IMR-90 (cell line): ENCODE measurements at places on chromosomes 3 and 15. TPM values are rescaled to one million over a fixed set of nuclear protein-coding genes. Genes with fewer than 3 reads are reported as not detected.
A peak's percentile ranks its signal among the peaks of the same experiment; 100 is the strongest.

The SNX33 gene
- 11.9 and 12.7 TPM in 2 replicates for total RNA-seq

The PYGO1 gene
- total RNA-seq: 6.6 and 10.0 TPM in 2 replicates

The ECE2 gene
- not detected in 2 replicates for total RNA-seq

The TRIM71 gene
- total RNA-seq: not detected in 2 replicates

The IQCF5 gene
- not detected in 2 replicates for total RNA-seq

The IRAK2 gene
- 8.1 and 8.6 TPM in 2 replicates for total RNA-seq

The ACAN gene
- 0.54 and 0.56 TPM in 2 replicates for total RNA-seq

The GABRR3 gene
- total RNA-seq: not detected in 2 replicates

The DNASE1L3 gene
- not detected in 2 replicates for total RNA-seq

The MOBP gene
- total RNA-seq: not detected in 2 replicates

The EXD1 gene
- total RNA-seq: not detected in 2 replicates

The LARP6 gene
- total RNA-seq: 36.4 and 78.3 TPM in 2 replicates

DNA sequence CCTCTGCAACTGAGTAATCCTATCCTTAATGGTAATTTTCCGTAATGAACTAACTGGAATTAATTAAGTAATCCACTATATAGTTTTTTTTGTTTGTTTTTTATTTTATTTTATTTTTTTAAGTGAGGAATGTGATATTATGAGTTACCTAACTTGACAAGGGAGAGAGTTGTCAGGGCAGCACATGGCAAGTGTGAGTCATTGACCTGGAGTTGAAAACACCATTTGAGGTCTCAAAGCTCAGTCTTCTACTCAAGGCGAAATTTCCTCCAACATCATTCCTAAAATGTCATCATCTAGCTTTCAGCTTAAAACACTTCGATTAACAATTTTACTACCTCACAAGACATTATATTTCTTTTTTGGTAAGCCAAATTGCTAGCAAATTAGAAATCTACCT lies 87.8 kb downstream of the NECTIN3 start:
- peaks cover 19% of the 10 kb centered on the region for H3K36me3 ChIP-seq
- H3K4me1 ChIP-seq: no peaks in the 10 kb centered on the region
- DNase-seq: peak; percentile 28
- H3K27me3 ChIP-seq: no peaks in the 10 kb centered on the region

DNA sequence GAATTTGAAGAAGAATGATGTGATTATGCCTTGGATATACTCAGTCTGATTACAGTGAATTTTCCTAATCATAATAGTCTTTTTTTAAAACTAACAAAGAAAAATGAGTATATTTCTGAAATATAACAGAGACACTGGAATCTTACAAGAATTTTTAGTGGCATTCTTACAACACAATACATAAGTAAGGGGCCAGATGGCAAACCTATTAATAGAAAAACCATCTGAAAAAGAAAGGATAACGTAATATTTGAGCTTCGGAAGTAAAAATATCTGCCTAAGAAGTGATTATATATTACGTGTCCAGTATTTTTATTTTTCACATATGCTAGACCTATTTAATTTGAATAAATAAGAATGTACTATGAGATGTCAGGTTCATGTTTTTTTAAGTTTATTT lies 452.8 kb downstream of the NAALADL2 start:
- no peaks in the 10 kb centered on the region for H3K27me3 ChIP-seq
- no peak for DNase-seq
- no peaks in the 10 kb centered on the region for H3K36me3 ChIP-seq
- H3K4me1 ChIP-seq: no peaks in the 10 kb centered on the region; the same call in 1 of the 2 replicates
- H3K4me3 ChIP-seq: no peak overlapping the region

- no peak overlapping the region for H3K4me3 ChIP-seq
- peaks cover 42% of the 10 kb centered on the region for H3K27me3 ChIP-seq
- DNase-seq: peak; percentile 7
- H3K27ac ChIP-seq: no peak overlapping the region
- no peaks in the 10 kb centered on the region for H3K36me3 ChIP-seq
- H3K4me1 ChIP-seq: peaks cover 8% of the 10 kb centered on the region; the same call in 1 of the 2 replicates
Measured at GRCh38 chr15:70316059-70316600, 218.4 kb upstream of the TLE3 start.

DNA sequence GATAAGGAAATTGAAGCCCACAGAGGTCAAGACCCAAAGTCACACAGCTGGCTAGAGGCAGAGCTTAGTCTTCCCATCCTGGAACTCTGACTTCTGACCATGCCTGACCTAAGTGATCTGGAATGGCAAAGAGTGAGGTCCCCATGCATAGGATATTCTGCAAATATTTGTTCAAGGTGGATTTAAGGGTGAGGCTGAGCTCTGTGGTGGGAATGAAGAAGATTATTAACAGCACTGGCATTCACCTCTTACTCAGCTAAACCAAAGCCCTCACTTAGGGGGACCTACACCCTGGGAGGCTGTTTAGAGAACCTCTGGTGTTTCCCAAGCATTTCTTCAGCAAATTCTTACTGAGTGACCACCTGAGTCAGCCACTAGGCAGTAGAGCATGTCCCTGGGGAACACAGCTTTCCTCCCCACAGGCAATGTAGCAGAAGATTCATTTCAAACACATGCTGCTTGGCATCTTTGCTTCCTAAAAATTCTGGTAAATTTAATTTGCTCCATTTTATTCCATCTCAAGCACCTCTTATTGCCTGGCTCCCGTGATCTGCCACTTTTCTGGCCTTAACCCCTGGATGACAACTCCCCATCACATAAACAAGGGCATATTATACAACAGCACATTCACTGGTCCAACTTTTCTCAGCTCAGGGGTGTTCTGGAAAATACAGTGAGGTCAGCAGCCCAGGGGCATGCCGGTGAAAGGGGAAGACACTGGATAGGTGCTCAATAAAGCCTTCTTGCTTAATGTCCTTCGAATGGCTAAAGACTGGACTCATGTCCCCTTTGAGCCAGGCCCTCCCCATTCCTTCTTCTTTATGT lies 176.0 kb downstream of the ABHD5 start:
- no peak overlapping the region; the same call in 1 of the 2 replicates for H3K27ac ChIP-seq
- no peak overlapping the region for H3K4me3 ChIP-seq
- no peaks in the 10 kb centered on the region; the same call in 1 of the 2 replicates for H3K27me3 ChIP-seq
- peaks cover 26% of the 10 kb centered on the region for H3K4me1 ChIP-seq

- H3K27me3 ChIP-seq: no peaks in the 10 kb centered on the region
- no peak overlapping the region for H3K27ac ChIP-seq
- no peaks in the 10 kb centered on the region for H3K36me3 ChIP-seq
- no peak for DNase-seq
Measured at GRCh38 chr15:85475317-85475701, 94.9 kb downstream of the AKAP13 start.

- H3K4me3 ChIP-seq: no peak overlapping the region
- no peak overlapping the region for H3K27ac ChIP-seq
- peaks cover 3% of the 10 kb centered on the region for H3K4me1 ChIP-seq
- peaks cover 4% of the 10 kb centered on the region; the same call in 1 of the 2 replicates for H3K36me3 ChIP-seq
- no peaks in the 10 kb centered on the region for H3K27me3 ChIP-seq
Measured at GRCh38 chr3:29290596-29290995, 9.7 kb downstream of the RBMS3 start.

- DNase-seq: no peak
- H3K4me1 ChIP-seq: no peaks in the 10 kb centered on the region; the same call in 1 of the 2 replicates
- H3K36me3 ChIP-seq: no peaks in the 10 kb centered on the region
- H3K4me3 ChIP-seq: no peak overlapping the region
- H3K27ac ChIP-seq: no peak overlapping the region
- H3K27me3 ChIP-seq: no peaks in the 10 kb centered on the region
Measured at GRCh38 chr3:5002174-5002870, 23.1 kb downstream of the BHLHE40 start.

GRCh38 chr3:184524981-184525336 lies 36.6 kb upstream of the EPHB3 start:
- no peaks in the 10 kb centered on the region for H3K36me3 ChIP-seq
- H3K27ac ChIP-seq: no peak overlapping the region
- H3K4me1 ChIP-seq: peaks cover 3% of the 10 kb centered on the region; the same call in 1 of the 2 replicates
- DNase-seq: no peak
- peak overlapping the region; percentile 22 for H3K4me3 ChIP-seq

- no peaks in the 10 kb centered on the region for H3K27me3 ChIP-seq
- H3K27ac ChIP-seq: no peak overlapping the region
- no peak for DNase-seq
- no peaks in the 10 kb centered on the region for H3K36me3 ChIP-seq
Measured at GRCh38 chr3:144287001-144287400, 315.4 kb downstream of the DIPK2A start.

- peak; percentile 13 for DNase-seq
- peaks cover 40% of the 10 kb centered on the region for H3K36me3 ChIP-seq
- no peaks in the 10 kb centered on the region for H3K4me1 ChIP-seq
- no peaks in the 10 kb centered on the region for H3K27me3 ChIP-seq
Measured at GRCh38 chr3:43338295-43338694, 52.0 kb downstream of the SNRK start.

DNA sequence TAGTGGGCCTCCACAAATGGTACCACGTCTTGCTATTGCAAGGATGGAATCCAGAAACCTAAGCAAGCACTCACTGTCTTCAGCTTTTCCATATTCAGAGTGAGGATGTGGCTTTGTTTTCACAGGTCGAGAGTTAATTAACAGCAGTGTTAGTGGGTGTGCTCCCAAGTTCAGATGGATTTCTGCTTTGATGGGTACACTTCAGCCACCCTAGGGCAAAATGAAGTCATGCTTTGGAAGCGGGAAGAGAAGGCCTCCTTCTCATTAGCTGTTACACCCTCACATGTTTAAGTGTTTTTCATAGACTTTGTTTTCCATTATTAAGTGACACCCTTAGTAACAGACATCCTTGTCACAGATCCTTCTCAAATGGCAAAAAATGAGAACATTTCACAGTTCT lies 36.3 kb upstream of the DYNC1LI1 start:
- H3K36me3 ChIP-seq: no peaks in the 10 kb centered on the region
- no peaks in the 10 kb centered on the region for H3K27me3 ChIP-seq

- no peaks in the 10 kb centered on the region for H3K27me3 ChIP-seq
- no peaks in the 10 kb centered on the region for H3K36me3 ChIP-seq
- H3K4me3 ChIP-seq: no peak overlapping the region
- peak; percentile 12 for DNase-seq
- H3K27ac ChIP-seq: no peak overlapping the region
Measured at GRCh38 chr3:23594894-23595670, 210.7 kb upstream of the UBE2E1 start.

GRCh38 chr15:47756872-47757271 lies 39.6 kb downstream of the SEMA6D start:
- no peaks in the 10 kb centered on the region for H3K27me3 ChIP-seq
- H3K4me3 ChIP-seq: no peak overlapping the region
- peaks cover 6% of the 10 kb centered on the region; the same call in 1 of the 2 replicates for H3K36me3 ChIP-seq
- peaks cover 2% of the 10 kb centered on the region for H3K4me1 ChIP-seq

- H3K4me3 ChIP-seq: peak overlapping the region; percentile 56
- peak overlapping the region; percentile 96 for H3K27ac ChIP-seq
- DNase-seq: peak; percentile 74
- peaks cover 9% of the 10 kb centered on the region for H3K36me3 ChIP-seq
- H3K4me1 ChIP-seq: peaks cover 14% of the 10 kb centered on the region
Measured at GRCh38 chr3:170356596-170357175, 829 bp upstream of the SKIL start.

GRCh38 chr15:66802025-66803001 lies 100.3 kb downstream of the SMAD6 start:
- no peaks in the 10 kb centered on the region for H3K27me3 ChIP-seq
- H3K4me3 ChIP-seq: no peak overlapping the region
- peak; percentile 62 for DNase-seq
- no peaks in the 10 kb centered on the region for H3K36me3 ChIP-seq
- H3K27ac ChIP-seq: peak overlapping the region; percentile 99

GRCh38 chr3:187979564-187979963 lies 174.4 kb upstream of the LPP start:
- no peak for DNase-seq
- no peaks in the 10 kb centered on the region for H3K4me1 ChIP-seq

GRCh38 chr3:109702252-109702651 lies 364.9 kb upstream of the DPPA4 start:
- H3K36me3 ChIP-seq: no peaks in the 10 kb centered on the region
- H3K27ac ChIP-seq: no peak overlapping the region
- peak; percentile 77 for DNase-seq
- peaks cover 2% of the 10 kb centered on the region for H3K4me1 ChIP-seq
- no peak overlapping the region for H3K4me3 ChIP-seq

DNA sequence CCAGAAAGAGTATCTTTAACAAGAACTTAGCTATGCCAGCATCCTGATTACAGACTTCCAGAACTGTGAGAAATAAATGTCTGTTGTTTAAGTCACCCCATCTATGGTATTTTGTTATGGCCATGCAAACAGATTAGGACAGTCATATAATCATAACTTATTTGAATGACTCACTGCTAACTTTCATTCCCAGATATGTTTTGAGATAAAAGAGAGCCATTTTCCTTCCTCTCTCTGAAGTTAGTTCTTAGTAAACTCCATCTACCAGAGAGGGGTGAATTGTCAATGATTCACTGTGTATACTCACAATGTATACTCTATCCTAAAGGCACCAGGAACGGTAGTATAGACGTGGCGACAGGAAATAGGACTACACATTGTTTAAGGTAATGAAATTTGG lies 179.4 kb upstream of the DPH6 start:
- no peak overlapping the region for H3K4me3 ChIP-seq
- no peaks in the 10 kb centered on the region for H3K36me3 ChIP-seq
- no peaks in the 10 kb centered on the region for H3K27me3 ChIP-seq
- no peak overlapping the region for H3K27ac ChIP-seq
- peak; percentile 88 for DNase-seq
- H3K4me1 ChIP-seq: peaks cover 3% of the 10 kb centered on the region; the same call in 1 of the 2 replicates

GRCh38 chr3:196985298-196985697 lies 16.7 kb upstream of the PIGZ start:
- no peaks in the 10 kb centered on the region for H3K36me3 ChIP-seq
- H3K4me3 ChIP-seq: no peak overlapping the region
- peaks cover 36% of the 10 kb centered on the region for H3K27me3 ChIP-seq
- no peaks in the 10 kb centered on the region for H3K4me1 ChIP-seq
- H3K27ac ChIP-seq: no peak overlapping the region

DNA sequence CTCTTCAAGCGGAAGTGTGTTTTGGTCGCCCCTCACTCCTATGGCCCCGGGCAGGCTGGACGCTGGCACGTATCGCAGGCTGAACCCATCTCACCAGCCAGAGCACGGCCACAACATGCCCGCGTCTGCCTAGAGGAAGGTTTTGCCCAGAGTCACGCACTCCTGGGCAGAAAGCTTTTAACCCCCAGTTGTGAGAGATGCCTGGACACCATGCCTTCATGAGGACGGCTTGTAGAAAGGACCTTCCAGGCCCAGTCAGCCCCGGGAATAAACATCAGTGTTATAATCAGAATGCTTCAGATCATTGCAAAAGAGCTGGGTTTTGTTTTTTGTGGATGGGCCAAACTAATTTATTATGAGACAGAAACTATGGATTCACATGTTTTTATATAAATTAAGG lies 16.5 kb downstream of the CYFIP1 start:
- H3K36me3 ChIP-seq: peaks cover 3% of the 10 kb centered on the region
- H3K27ac ChIP-seq: peak overlapping the region; percentile 83
- no peak overlapping the region for H3K4me3 ChIP-seq
- peak; percentile 44 for DNase-seq
- peaks cover 25% of the 10 kb centered on the region for H3K4me1 ChIP-seq
- H3K27me3 ChIP-seq: no peaks in the 10 kb centered on the region

DNA sequence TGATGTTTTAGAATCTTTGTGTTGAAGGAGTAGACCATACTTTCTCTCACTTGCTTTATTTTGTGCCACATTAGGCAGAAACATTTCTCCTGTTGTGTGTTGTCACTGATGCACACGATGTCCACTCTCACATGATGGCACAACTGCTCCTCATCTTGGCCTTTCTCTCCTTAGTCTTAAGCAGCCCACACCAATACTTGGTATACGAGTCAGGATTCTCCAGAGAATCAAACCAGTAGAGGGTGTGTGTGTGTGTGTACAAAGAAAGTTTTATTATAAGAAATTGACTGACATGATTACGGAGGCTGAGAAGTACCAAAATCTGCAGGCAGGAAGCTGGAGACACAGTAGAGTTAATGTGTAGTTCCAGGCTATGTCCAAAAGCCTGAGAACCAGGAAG lies 187.1 kb downstream of the ALCAM start:
- H3K4me3 ChIP-seq: no peak overlapping the region
- peak; percentile 58 for DNase-seq
- no peak overlapping the region for H3K27ac ChIP-seq
